AG20443 (cell line): ENCODE measurements at places on chromosomes 3 and 15.

- peak; percentile 12 for DNase-seq
These were observed 147.3 kb upstream of the CDIN1 start for GRCh38 chr15:36432161-36432560.

GRCh38 chr3:154976072-154976983, 103.8 kb upstream of the MME start:
- no peak for DNase-seq

DNA sequence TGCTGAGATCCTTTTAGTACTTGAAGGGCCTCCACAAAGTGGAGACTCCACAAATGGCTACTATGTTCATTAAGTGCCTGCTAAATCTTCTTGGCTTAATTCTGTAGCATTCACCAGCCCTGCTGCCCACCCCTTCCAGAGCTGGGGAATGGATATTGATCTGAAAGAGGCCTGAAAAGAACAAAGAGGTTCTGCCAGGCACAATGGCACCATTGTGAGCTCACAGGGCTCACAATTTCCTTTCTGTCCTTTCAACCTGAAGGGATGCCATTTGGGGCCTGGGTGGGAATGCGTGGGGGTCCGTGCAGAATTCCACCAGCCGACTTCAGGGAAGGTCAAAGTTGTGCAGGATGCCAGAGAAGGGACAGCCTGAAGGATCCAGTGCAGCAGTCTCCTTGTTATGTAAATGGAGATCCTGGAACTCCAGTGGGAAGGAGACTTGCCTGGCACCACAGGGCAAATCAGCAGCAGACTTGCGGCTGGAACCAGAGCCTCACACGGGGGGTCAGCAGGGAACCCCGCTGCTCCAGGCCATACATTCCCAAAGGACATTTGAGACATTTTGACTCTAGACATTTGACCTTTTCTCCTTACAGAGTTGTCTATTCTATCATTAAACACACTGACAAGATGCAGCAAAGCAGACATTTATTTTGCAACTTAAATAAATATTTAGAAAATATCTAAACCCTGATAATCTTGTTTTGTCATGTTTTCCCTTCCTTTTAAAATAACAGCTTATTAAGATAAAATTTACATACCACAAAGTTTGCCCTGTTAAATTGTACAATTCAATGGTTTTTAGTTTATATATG, 21.5 kb upstream of the MORF4L1 start:
- peak; percentile 5 for DNase-seq

DNA sequence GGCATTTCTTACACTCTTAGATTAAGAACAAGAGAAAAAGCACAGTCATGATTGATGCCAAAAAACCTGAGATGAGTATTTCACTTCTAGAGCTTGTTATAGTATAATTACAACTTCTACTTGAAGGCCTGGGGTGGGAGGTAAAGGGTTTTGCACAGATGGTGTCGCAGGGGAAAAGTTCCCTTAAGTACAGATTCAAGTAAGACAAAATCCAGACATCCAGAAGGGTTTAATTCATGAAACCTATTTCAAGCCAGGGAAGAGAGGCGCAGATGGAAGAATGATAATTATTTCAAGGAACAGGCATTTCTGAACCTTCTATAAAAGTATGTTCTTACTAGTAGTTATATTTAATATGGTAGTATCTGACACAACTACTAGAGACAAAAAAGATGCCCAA, 70.6 kb downstream of the TM4SF4 start:
- DNase-seq: no peak

DNA sequence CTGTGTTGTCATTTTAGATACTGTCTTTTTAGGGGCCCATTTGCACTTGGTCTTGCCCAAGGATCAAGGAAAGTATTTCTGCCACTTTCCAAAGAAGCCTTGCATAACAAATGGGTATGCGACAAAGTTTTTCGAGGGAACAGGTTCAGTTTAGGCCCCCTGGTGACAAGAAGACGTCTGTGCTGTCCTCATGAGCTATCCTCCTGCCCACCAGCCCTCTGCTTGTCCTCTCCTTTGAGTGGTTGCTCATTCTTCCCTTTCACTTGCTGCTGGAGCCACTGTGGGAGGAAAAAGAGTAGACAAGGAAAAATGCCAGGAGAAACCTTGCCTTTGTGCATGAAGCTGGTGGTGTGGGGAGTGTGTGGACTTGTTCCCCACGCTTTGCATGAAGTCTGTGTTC, 171.9 kb downstream of the CACNA2D3 start:
- no peak for DNase-seq

DNA sequence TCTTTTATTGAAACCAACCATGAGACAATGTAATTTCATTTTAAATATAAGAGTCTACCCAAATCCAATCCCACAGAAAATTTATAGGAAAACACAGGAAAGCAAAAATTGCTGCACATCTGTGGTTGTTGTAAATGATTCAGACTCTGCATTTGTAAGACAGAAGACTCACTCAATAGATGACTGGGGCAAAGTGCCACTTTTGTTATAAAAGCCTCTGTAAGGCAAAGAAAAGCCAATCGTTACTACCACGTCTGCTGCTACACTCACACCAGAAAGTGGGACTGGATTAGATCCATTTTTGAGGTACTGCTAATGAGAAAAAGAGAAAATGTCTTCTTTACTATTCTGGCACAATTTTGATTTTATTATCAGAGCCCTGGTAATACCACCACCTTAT, 74.9 kb downstream of the SEMA6D start:
- DNase-seq: no peak

DNA sequence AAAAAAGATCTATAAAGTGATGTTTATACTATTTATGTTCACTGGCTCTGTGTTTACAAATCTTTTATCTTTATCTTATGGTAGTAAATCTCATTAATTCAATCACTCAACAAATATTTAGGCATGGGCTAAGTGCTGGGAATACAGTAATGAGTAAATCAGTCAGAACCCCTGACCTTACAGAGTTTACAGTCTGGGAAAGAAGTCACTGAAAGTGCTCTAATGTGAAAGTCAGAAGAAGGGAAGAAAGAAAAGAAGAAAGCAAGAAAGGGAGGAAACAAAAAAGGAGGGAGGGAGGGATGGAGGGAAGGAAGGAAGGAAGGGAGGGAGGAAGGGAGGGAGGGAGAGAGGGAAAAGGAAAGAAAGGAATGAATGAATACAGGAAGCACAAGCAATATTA, 96.8 kb upstream of the SOX2 start:
- no peak for DNase-seq

DNA sequence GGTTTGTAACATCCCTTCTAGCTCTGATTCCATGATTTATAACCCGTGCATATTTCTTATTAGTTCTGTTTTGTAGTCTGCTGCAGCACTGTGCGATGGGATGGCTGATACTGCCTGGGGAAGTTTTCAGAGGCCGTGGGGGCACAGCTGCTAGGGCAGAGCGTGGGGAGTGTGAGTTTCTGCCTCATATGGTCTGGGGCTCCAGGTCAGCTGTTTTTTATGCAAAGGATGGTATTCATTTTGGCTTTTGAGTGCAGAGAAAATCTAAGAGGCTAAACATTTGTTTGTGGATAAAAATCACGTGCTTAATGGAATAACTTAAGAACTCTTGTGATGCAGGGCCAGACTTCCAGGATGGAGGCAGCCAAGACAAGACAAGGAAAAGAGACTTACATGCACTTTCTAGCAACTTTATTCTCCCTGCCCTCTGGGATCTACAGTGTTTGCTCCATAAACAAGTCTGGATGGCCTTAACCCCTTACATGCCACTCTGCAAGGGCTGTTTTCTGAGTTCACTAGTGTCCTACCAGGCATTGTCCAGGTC, 45.5 kb upstream of the CFAP161 start:
- DNase-seq: no peak

DNA sequence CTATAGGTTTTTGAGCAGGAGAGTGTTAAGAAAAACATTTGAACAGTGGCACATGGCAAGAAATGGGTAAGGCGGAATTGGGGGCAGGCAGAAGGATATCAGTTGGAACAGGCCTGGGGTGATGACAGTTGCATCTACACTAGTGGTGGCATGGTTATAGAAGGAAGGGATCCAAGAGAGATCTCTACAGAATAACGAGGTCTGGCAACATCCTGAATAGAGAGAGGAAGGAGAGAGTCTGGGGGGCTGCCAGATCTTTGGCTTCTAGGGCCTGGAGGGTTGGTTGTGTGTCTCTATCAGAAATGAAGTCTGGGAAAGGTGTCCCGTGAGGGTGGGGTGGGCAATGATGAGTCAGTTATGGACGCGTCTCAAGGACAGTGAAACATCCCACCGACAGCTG, 26.3 kb downstream of the FSTL1 start:
- DNase-seq: no peak

DNA sequence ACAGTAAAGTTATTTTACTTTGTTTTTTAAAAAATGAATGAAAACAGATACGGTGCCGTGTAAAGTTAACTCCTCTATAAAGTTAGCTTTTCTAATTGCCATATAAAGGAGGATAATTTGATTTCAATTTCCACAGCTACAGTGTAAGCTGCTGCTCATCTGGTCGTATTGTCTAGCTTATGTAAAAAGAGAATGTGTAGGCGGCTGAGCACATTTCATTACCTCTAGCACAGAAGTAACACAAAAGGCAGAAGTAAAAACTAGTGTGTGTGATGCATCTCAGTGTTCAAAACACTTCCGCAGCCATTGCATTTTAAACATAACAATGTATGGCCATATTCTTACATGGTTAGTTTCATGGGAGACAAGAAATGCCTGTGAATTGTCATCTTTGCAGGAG, 105.0 kb upstream of the P2RY1 start:
- no peak for DNase-seq

DNA sequence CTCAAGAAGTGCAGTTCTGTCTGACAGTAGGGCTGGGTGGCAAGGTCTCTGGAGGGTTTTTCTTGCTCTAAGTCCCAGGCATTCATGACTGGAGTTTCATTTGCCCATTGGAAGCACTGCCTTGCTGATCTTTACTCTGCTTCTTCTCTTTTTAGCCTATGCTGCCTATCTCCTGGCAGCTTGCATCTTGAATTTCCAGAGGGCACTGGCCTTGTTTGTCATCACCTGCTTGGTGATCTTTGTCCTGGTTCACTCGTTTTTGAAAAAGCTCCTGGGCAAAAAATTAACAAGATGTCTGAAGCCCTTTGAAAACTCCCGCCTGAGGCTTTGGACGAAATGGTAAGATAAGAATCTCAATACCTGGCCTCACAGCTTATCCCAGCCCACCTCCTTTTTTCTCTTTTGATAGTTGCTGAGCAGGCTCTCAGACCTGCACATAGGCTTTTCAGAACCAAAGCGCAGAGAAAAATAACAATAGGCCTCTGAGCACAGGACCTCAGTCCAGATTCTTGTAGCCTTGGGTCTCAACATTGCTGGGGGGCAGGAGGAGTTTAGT, 10.9 kb downstream of the SLC28A2 start:
- DNase-seq: no peak

DNA sequence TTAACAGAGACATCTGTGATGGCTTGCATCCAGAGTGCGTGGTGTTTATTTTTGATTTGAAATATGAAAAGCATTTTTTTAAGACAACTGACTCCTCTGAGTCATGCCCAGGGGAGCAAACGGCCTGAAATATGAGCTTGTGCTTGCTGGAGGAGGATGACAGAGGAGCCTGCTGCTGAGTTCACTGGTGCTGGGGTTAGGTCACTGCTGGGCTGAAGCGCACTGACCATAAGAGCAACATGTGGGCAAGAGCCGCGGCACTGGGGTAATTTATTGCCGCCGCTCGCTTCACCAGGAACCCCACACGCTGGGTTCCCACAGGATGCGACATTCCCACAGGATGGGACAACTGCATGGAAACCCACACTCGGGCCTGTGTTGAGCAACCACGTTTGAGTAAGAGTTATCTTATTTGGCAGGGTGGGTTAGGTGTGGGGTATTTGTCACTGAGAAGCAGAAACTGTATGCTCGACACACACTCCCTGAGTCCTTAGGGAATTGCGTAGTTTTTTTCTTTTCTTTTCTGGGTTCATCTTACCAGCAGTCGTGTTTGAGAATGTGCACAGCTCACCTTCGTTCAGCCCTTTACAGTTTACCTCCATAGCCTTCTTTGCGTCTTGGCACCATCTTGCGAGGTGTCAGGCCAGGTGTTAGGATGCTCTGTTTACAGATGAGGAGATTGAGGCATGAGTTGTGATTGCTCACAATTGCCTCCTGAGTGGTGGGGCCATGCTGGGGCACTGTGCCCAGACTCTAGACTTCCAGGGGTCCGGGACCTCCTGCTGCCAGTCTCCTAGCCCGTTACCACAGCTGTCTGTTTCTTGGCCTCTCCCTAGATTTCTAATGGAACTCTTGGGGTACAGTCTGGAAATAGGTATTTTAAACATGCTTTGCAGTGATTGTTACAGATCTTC, 60.4 kb downstream of the SMAD3 start:
- DNase-seq: peak; percentile 94

GRCh38 chr3:45986303-45986982, 9.2 kb downstream of the FYCO1 start:
- peak; percentile 74 for DNase-seq

DNA sequence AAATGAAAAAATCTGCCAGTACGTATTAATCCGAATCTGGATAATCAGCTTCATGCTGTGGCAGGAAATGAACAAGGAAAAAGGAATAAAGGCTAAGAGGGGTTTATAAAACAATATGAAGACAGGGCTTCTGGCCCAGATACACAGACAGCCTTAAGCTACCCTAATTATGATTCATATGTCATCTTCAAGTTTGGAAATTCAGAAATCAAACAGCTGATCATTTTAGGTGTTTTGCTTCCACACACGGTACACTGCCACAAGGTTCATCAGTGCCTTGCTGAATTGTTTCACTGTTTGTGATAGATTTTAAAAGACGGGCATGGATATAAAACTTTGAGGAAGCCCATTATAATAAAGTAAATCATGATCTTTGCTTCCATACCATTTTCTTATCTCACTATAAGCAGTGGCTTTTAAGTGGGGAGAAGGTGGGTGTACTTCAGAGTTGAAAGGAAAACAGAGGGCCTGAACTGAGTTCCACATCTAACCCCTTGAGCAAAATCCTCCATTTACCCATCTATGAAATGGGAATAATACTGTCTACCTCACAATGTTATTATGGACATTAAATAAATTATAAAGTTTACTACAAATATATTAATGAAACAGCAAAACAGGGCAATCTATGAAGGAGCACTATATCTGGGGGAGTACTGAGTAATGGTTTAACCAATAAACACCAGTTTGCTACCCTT, 15.7 kb downstream of the GTPBP8 start:
- no peak for DNase-seq

DNA sequence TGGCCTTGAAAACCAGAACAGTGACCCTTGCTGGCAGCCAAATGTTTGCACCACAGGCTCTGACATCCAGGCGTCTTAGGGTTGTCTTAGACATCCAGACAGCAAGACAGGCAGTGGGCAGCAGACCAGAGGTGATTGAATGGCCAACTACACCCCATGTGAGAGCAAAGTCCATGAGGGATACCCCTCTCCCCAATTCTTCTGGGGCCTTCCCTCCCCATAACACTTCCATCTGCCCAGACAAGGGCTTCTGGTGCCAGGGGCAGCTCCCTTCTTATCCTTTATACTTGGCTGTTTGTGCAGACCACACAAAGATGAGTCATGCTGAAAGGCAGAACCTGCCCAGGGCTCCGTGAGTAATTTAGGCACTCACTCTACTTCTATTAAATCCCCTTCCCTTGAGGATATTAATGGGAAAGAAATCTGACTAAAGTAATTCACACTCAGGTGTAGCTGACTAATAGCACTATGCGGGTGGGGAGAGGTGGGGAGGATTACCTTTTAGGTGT, 257.9 kb downstream of the UACA start:
- DNase-seq: peak; percentile 86

- DNase-seq: no peak
These were observed 114.6 kb downstream of the TUSC7 start for GRCh38 chr3:116824208-116824607.

GRCh38 chr3:185728630-185729336, 96.1 kb downstream of the IGF2BP2 start:
- DNase-seq: peak; percentile 35

GRCh38 chr15:57544848-57545480, 46.7 kb upstream of the MYZAP start:
- no peak for DNase-seq
